ENCODE measurements at places on chromosomes 12 and 14. TPM values are rescaled to one million over a fixed set of nuclear protein-coding genes. Genes with fewer than 3 reads are reported as not detected.

Gene FOXG1
- 0.28 TPM for total RNA-seq

Gene YARS2
- total RNA-seq, result 16.2 TPM

Gene OR11H7
- not detected for total RNA-seq

Gene CLEC9A
- not detected for total RNA-seq

Gene RHEBL1
- total RNA-seq, result 1.3 TPM

Gene SMIM10L1
- 10.4 TPM for total RNA-seq

Gene ADCY4
- 28.7 TPM for total RNA-seq

Data from thoracic aorta (tissue), 2 donors.